Tongue (tissue), 3 donors: ENCODE measurements at places on chromosomes 7 and 10. TPM values are rescaled to one million over a fixed set of nuclear protein-coding genes. Genes with fewer than 3 reads are reported as not detected.

DNA sequence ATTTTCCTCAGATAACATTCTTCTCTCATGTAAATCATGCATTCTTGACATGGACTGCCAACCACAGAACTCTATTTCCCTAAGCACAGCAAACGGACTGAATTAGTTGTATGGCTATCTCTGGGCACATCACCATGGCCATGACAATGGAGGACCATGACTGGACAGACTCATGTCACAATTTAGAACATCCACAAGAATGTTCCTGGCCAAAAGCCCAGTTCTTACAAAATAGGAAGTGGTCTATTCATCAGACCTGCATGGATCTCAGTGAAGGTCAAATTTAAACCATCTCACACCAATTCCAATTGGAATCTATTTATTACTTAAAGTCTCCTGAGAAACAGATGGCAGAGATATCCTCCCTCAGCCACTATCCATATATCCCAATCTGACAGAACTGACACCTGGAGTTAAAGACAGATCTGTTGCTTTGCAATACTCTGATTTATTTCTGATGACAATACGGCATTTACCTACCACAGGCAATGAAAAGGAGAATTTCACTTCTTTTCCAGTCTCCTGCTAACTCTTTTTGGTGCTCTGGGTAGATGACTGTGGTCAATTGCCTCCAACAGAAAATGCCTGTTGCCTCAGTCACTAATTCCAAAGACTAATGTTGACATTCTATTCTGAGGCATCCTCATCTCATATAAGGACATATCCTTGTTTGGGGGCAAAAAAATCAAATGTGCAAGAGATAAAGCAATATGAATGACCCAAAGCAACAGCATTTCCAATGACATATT is 254.8 kb downstream of the HTR7 start:
- no peak for DNase-seq

DNA sequence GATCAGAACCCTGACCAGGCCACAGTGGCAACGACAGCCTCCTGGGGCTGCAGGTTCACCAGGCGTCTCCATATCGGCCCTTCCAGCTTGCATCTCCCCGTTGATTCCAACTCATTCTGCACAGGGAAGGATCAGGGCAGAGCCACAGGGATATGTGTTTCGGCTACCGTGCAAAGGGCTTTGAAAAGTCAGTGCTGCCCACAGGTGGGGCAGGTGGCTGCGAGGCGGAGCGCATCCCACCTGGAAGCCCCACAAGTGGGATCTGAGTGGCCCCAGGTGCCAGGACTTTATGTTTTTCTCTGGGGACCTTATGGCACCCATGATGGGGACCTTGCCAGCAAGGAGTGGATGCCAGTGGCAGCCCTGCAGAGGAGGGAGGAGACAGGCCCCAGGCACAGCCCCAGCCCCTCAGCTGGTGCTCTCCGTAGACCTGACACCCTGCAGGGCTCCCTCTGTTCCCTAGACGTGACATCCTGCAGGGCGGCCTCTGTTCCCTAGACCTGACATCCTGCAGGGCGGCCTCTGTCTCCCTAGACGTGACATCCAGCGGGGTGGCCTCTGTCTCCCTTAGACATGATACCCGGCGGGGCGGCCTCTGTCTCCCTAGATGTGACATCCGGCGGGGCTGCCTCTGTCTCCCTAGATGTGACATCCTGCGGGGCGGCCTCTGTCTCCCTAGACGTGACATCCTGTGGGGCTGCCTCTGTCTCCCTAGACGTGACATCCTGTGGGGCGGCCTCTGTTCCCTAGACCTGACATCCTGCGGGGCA is 189.4 kb downstream of the ELFN1 start:
- no peak for DNase-seq

MYOZ1 gene
- total RNA-seq, result 706 TPM

DNA sequence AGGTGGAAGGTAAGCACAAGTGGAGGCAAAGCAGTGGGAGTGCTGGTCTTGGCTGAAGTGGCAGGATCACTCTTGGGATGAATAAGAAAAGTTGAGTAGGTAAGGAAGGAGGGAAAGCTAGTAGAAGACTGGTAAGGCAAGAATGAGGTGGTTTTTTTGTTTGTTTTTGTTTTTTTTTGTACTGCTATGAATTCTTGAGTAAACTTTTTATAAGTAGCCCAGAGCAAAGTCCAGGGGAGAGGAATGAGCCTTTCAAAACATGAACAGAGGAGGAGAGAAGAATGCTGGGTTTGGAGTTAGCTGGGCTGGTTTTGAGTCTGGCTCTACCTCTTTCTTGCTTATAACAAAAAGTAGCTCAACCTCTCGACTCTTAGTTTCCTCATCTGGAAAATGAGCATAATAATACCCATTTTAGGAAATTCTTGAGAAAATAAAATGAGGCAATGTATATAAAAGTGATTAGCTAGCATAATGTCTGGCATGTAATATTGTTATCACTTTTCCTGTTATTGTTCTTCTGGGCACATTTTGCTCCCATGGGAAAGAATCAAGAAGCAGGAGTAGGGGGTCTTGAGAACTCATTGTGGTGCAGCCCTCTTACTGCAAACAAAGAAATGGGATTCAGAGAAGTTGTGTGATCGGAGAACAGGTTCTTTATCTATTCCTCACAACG is 24.1 kb upstream of the LRRC17 start:
- no peak for DNase-seq

PRSS58 gene
- total RNA-seq, result not detected
